IPS DF 6.9 (cell line): ENCODE measurements at places on chromosomes 6 and 20.

DNA sequence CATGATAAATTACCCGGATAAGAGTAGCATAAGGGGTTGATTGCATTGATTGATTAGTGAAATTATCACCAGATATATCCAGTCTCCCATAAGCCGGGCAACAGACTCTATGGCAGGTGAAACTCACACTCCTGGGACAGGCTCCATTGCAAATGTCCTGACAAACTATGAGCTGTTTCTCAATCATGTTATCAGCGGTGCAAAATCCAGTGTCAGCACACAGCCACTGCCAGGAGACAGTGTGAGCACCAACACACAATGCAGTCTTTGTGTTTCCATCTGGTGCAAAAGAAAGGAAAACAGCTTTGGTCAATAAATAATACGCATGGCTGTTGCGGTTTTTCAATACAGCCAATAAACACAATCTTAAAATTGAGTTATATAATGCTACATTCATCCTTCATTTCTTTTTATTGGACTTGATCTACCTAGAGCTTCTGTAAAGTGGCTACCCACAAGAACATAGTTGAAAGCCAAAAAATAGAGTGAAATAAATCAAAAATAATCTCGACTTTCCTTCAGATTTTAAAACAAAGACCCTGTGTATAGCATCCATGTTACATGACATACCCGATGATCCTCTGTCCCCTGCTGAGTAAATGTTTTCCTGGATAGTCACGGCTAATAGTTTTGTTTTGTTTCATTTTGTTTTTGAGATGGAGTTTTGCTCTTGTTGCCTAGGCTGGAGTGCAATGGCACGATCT is 64.3 kb upstream of the AFDN start:
- H3K27me3 ChIP-seq = no peaks in the 10 kb centered on the region
- no peaks in the 10 kb centered on the region for H3K36me3 ChIP-seq
- no peak overlapping the region for H3K27ac ChIP-seq
- H3K4me1 ChIP-seq = no peaks in the 10 kb centered on the region

GRCh38 chr6:153001767-153002612 is 519 bp downstream of the MTRF1L start:
- H3K27ac ChIP-seq = no peak overlapping the region
- H3K4me1 ChIP-seq = no peaks in the 10 kb centered on the region
- peak overlapping the region; percentile 63; the same call in 1 of the 2 replicates for H3K4me3 ChIP-seq
- H3K27me3 ChIP-seq = no peaks in the 10 kb centered on the region
- no peak for DNase-seq

DNA sequence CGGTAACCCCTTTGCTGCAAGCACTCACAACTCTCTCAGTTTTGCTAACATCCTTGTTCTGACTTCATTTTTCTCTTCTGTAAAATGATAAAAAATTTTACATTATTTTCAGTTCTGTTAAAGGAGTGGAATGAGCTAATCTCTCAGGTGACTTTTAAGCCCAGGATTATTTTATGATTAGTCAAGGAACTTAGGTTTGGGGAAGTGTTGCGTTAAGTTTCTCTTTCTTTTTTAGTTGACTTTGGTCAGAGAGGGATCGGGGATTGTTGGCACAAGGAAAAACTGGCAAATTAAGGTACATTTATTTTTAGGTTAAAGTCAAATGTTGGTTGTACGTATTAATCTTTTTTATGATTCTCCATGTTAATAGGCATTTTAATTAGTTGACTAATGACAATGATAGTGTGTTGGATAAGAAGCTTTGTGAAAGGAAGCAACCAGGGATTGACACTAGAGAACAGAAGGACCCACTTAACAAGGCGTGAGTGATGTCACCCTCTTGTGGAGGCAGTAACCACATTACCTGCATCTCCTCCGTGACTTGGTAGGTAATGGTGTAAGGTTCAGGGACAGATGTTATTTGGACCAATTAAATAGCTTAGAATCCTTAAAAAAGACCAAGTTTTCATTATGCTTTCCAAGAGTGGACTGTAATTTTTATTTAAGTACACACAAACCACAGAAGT is 31.6 kb downstream of the CD83 start:
- H3K27ac ChIP-seq = no peak overlapping the region
- H3K4me1 ChIP-seq = no peaks in the 10 kb centered on the region
- H3K36me3 ChIP-seq = no peaks in the 10 kb centered on the region
- H3K27me3 ChIP-seq = no peaks in the 10 kb centered on the region

DNA sequence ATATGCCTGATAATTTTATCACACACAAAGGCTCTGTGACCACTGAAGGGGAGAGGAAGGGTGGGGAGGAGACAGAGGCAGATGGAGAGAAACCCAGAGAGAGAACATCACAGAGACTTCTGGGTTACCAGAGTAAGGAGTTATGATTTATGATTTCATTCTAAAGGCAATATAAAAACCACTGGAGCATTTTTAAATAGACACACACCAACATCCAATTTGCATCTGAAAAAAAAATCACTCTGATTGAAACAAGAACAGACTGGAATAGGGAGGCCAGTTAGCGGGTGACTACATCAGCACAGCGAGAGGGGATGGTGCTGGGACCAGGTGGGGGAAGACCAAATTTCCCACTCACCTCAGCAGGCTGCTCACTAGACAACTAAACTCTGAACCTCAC is 104.8 kb downstream of the AGPAT4 start:
- no peak for DNase-seq
- H3K36me3 ChIP-seq = no peaks in the 10 kb centered on the region
- H3K4me1 ChIP-seq = peaks cover 10% of the 10 kb centered on the region

- H3K4me3 ChIP-seq = no peak overlapping the region
- DNase-seq = no peak
- H3K27me3 ChIP-seq = no peaks in the 10 kb centered on the region
- peaks cover 5% of the 10 kb centered on the region; the same call in 1 of the 2 replicates for H3K4me1 ChIP-seq
These were observed 22.5 kb upstream of the TAGAP start for GRCh38 chr6:159067334-159067733.
